Stimulated activated CD8-positive, alpha-beta memory T cell treated with anti-CD3 and anti-CD28 coated beads, Interleukin-7, amount 100 ng/mL, for 48 hours (primary cell): ENCODE measurements at places on chromosomes 4 and X.

DNA sequence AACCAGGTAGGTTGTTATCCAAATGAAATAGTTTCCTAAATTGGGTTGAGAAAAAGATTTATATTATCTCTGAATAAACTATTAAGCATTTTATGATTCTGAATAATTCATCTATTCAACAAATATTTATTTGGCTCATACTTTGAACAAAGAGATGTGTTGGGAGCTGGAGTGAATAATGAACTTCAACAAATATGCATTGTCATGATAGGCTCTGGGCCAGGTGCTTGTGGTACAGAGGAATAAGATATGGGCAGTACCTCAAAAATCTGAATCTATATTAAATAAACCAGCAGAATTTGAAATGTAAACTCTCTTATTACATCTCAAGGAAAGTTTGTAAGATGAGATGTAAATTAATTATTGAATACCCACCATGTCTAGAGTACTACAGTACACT is 75.7 kb upstream of the DCLK2 start:
- no peak for DNase-seq

- no peak for DNase-seq
Observed at GRCh38 chr4:125639182-125639621, 324.4 kb downstream of the FAT4 start.

GRCh38 chrX:118513120-118513898 is 17.7 kb downstream of the DOCK11 start:
- no peak for DNase-seq

DNA sequence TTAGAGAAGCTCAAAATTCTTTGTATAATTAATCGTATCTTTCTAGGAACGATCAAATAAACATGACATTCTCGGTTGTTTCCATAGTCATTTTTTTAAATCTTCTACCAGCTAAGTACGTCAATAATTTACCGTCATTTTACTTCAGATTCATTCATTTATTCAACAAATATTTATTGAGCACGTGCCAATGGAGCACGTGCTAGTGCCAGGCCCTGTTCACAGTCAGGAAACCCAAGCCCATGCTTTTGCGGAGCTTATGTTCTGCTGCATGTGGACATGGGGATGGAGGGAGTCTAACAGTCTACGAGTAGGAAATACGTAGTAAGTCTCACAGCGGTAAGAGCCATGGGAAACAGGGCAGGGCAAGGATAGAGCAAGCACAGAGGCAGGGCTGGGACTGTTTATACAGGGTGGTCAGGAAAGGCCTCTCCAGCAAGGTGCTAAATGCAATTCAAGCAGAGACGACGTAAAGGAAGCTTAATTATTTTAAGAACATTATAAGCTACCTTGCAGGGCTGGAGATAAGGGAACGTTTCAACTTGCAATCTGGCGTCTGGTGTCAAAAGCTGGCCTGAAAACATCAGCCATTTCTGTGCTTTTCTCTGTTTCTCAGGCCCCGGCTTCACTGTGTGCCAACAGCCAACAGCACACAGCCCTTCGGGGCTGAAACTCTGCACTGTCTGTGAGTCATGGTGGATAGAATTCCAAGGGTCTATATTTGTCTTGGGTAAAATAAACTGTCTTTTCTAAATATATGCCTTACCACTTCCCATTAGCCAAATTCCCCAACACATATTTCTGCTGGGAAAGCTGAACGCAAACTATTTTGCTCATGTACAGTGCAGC is 517.1 kb upstream of the ZFP42 start:
- DNase-seq, result no peak

- no peak for DNase-seq
Observed at GRCh38 chr4:171573181-171573580, 240.0 kb upstream of the GALNTL6 start.

DNA sequence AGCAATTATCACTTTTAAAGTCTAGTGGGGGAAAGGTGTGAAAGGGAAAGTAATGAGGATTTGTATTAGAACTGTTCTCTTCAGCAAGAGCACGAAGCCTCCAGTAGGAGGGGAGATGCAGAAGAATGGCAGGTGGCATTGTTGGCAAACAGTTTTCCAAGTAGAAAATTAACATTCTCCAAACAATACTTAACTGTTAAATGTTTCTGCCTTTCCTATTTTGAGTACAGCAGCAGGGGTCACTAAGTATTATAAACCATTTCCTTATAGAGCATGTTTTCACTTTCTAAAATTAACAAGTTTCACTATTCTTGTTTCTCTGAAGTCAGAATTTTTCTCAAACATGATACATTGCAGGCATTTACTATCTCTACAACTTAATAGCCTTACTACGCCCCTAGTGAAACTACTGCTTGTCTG is 58.7 kb downstream of the LEF1 start:
- no peak for DNase-seq

- no peak for DNase-seq
Observed at GRCh38 chr4:139619644-139620043, 46.0 kb upstream of the MGST2 start.

GRCh38 chr4:162403932-162404331 is 240.1 kb upstream of the FSTL5 start:
- DNase-seq, result no peak

DNA sequence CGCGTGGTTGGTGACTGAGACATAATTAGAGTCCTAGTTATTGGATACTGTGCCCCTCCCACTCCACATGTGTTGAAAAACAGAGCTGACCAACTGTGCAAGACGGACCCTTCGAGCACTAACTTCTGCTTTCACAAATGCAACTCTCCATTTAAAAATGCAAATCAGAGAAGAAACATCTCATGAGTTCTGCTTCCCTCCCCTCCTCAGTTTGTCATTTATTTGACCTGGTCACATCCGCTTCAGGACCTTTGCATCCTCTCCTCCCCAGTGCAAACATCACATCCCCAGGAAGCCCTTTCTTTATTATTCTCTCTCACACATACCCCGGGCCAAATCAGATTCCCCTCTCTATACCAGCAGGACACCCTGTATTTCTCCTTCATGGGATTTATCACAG is 38.1 kb upstream of the NOCT start:
- no peak for DNase-seq

GRCh38 chr4:176001151-176002006 is 64.3 kb upstream of the WDR17 start:
- no peak for DNase-seq

DNA sequence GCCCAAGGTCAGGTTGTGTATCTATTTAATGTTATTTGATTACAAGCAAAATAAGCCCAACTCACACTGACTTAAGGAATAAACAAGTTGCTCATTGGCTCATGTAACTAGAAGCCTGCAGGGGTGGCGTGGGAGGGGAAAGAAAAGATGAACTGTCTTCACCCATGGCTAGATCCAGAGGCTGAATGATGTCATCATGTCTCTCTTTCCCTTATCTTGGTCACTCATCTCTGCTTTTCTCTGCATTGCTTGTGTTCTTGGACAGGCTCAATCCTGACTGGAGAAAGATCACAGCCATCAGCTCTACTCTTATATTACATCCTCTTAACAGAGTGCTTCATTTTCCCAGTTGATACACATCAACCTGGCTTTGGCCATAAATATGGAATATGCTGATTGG is 290.0 kb upstream of the DIAPH2 start:
- no peak for DNase-seq

GRCh38 chrX:155767876-155768769 is 113.0 kb upstream of the VAMP7 start:
- DNase-seq, result no peak

- DNase-seq, result no peak
Observed at GRCh38 chr4:139611391-139611790, 54.2 kb upstream of the MGST2 start.

DNA sequence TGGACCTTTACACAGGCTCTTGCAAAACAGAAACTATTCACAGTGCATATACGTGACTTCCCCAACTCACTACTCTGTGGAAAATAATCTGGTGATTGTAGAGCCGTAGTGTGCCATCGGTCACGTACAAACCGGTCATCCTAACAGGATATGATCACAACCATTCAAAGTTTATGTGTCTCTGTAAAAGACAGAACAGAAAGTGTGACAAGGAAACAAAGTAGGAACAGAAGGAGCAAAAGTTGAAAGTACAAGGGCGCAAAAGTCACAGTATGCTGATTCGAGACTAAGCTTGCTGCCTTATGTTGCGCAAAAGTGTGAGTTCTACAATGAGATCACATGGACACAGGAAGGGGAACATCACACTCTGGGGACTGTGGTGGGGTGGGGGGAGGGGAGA is 18.6 kb downstream of the MEPE start:
- DNase-seq, result no peak

DNA sequence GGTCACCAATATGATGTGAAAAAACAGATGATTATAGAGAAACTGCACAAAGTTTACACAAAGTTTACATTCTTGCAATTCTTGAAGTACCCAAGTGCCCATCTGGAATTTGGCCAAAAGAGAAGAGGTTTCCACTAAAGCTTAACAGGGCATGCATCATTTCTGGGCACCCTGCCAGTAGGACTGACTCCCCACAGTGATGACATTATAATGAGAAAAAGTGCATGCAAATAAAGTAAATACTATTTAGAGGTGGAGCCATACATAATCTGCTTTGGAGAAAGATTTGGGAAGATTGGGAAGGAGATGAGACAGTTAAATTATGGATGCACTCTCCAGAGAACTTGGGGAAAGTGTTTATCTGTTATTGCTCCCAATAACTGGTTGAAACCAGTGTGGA is 93.7 kb upstream of the TRPC3 start:
- no peak for DNase-seq

DNA sequence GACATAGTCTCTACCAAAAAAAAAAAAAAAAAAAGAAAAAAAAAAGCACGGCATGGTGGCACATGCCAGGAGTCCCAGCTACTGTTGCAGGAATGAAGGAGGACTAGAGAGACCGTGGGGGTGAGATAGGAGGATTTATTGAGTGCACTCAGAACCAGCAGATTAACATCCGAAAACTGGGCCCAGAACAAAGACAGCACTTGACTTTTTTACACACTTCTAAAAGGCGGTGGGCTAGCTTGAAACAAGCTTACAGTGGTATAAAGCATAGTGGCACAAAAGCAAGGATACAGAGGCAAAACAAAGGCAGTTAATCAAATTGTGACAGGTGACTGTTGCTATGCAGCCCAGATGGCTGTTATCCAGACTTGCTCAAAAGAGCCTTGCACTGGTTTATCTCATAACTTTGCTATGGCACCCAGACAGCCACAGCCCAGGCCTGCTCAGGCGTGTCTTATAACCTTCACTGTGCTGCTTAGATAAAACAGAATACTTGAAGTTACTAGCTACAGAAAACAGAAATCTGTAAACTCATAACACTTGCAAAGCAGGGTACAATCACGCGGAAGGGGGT is 9.9 kb upstream of the PI4K2B start:
- DNase-seq, result no peak

GRCh38 chrX:3044671-3045070 is 3.4 kb downstream of the ARSF start:
- DNase-seq, result no peak

- DNase-seq, result no peak
Observed at GRCh38 chr4:87005369-87005689, 70.5 kb downstream of the AFF1 start.

GRCh38 chrX:13761606-13762414 is 27.3 kb downstream of the OFD1 start:
- DNase-seq, result no peak

DNA sequence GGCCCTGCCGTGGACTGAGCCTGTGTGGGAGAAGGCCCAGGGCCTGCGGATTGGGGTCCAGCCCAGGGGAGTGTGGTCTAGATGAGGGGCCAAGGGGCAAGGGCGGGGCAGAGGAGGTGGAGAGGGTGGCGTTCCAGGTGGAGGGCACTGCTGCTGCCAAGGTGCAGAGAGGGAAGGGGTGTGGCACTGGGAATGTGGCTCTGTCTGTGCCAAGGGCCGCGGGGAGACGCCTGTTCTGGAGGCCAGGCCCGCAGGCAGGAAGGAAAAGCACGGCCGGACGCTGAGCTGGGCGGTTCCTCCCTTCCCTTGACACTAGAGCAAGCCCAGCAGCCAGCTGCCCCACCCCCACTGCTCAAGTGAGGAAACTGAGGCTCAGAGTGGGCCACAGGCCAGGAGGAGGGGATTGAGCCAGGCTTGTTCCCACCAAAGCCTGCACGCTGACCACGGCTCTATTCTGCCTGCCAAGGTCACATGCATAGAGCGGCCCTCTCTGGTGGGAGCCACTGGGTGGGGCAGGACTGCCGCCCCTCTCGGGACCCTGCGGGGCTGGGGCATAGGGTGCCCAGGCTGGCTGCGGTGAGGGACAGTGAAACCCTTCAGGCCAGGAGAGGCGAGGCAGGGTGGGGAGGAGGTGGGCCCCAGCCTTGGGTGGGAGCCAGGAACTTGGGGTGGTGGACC is 13.0 kb downstream of the SH3BP2 start:
- DNase-seq, result no peak

DNA sequence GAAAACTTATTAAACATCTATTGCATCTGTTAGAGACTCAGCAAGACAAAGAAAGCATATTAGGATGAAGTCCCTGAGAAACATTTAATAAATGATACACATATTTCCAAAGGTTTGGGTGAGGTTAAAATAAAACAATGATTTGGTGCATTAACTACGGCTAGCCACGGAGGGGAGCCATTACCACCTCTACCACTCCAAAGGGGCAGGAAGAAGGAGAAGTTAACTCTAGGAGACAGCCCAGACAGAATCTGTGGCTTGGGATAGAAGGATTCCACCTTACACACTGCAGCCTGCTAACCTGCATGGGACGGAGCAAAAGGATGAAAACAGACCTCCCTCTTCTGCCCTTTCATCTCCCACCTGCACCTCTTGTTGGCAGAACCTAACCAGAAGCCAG is 189.1 kb upstream of the C1QTNF7 start:
- DNase-seq, result no peak

DNA sequence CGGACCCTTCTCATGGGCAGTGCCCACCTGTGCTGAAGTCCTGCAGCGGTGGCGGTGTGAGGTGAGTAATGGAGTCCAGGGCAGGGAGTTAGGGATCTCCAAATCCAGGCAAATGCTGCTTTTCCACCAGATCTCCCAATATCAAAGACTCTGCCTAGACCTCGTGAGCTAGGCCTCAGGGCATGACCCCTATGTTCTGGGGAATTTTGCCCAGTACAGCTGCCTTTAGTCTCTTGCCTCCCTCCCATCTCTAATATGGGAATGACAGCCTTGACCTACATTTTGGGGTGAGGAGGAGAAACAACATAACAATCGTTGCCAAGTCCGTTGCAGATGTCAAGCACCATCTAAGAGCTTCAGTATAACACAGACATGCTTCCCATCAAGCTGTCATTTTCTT is 7.3 kb downstream of the PAK3 start:
- no peak for DNase-seq

DNA sequence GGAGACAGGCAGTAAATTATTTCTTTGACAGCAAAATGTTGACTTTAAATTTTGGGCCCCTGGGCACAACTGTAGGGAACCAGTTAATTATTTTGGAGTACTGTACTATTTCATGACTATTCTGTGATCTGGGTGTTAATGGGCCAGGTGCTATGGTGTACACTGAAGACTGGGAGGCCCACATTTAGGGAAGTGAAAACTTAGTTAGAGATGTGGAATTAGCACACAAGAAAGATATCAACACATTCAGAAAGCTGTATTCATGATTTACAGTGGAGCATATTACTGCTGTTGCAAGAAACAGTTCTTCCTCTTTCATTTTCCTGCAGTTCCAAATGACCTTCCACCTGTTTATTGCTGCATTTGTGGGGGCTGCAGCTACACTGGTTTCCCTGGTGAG is 12.4 kb downstream of the PLP1 start:
- DNase-seq, result no peak

- no peak for DNase-seq
Observed at GRCh38 chrX:68599256-68600152, 48.0 kb upstream of the STARD8 start.
